ENCODE measurements at places on chromosomes 12 and 14.

DNA sequence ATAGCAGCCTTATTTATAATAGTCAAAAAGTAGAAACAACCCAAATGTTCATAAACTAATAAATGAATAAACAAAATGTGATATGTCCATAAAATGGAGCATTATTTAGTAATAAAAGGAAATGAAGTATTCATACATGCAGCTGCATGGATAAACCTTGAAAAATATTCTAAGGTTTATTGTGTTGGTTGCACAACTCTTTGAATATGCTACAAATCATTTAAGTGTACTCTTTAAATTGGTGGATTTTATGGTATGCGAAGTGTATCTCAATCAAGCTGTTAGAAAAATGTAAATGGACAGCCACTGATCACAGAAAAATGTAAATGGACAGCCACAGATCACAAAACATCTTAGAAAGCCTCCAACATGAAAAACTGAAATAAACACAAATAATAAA lies 73.2 kb upstream of the SLC38A4 start:
- DNase-seq, result no peak

- DNase-seq, result no peak
These were observed 20.5 kb downstream of the OR10G2 start for GRCh38 chr14:21614240-21614639.

- no peak for DNase-seq
These were observed 47.1 kb downstream of the CCDC60 start for GRCh38 chr12:119381471-119382235.

DNA sequence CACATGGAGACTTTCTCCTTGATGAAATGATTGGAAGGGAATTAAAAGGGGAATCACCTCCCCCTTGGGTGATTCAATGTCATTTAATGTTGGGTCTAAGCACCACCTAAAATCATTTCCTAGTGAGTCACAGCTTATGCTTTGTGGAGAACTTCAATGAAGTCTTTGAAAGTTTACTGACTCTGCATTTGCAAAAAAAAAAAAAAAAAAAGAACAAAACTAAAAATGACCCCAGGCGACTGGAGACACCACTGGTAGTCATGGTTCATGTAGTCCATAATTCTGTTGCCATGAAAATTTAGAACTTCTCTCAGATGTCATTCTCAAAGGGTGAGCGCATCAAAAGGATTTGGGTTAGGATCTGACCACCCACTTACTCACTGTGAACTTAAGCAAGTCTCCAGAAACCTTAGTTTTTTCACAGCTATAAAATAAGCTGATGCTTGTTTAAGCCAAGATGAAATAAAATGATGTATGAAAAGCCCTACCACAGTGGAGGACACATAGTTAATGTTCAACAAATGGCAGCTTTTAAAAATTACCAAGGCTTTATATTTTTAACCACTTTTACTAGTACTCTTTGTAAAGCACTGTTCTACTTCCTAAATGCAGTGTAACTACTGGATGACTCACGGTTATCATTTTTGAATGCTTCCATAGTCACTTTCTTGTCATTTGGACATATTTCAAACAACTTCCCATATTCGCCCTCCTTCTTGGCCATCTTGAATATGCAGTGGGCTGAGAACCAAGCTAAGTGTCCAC lies 18.1 kb upstream of the KSR2 start:
- no peak for DNase-seq

GRCh38 chr12:56004211-56004610 lies 7.1 kb downstream of the SUOX start:
- DNase-seq, result no peak

- DNase-seq, result no peak
These were observed 7.9 kb upstream of the TMBIM6 start for GRCh38 chr12:49733219-49734017.

- no peak for DNase-seq
These were observed 27.3 kb upstream of the EMP1 start for GRCh38 chr12:13169272-13169671.

GRCh38 chr12:101280006-101280505 lies at the start of gene UTP20:
TSS of gene UTP20 (plus strand) at chr12:101280105. CDS start at chr12:101280283, 178 bp downstream.
- DNase-seq, result peak; percentile 59

All from H1 (cell line).